ENCODE measurements at places on chromosomes 2 and 18.

GRCh38 chr18:11993264-11993916 is 12.1 kb downstream of the IMPA2 start:
- DNase-seq = no peak

DNA sequence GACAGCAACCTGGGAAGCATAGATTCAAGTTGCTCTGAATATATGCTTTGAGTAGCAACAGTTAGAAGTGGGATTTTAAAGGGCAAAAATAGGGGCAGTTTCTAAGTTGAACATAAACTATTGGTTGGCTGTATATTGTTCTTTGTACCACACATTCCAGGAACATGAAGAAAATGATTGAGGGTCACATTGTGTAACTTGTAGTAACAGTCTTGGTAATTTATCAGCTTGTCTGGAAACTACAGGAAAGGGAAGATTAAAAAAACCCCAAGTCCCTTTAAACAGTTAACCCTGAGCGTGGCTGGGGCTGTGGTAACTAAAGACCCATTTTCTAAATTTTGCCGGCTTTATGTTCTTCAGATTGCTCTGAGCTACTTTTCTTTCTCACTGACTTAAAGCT is 7.4 kb downstream of the PLEKHB2 start:
- DNase-seq = no peak

- no peak for DNase-seq
These were observed 174.2 kb upstream of the SMAD2 start for GRCh38 chr18:48104705-48105104.

- no peak for DNase-seq
These were observed 363.0 kb upstream of the FANCL start for GRCh38 chr2:58604096-58604495.

DNA sequence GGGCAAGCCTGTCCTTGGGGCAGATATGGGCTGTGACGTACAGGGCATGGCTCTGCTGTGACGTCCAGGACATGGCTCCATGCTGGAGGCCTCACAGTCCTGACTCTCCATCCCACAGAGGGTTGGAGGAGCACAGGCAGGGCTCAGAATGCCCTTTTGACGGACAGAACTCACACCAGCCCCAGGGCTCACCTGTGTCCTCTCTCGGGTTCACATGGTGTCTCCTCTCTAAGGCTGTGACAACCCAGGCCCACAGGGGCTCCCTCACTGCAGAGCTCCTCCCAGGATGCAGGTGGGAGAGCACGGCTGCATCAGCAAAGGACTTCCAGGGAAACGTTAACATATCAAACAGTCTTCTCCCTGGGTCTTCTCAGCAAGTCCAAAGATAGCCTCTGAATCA is 133.8 kb downstream of the EIPR1 start:
- DNase-seq = no peak
